Heart left ventricle (tissue), 16 donors: ENCODE measurements at places on chromosomes 11 and 22.

DNA sequence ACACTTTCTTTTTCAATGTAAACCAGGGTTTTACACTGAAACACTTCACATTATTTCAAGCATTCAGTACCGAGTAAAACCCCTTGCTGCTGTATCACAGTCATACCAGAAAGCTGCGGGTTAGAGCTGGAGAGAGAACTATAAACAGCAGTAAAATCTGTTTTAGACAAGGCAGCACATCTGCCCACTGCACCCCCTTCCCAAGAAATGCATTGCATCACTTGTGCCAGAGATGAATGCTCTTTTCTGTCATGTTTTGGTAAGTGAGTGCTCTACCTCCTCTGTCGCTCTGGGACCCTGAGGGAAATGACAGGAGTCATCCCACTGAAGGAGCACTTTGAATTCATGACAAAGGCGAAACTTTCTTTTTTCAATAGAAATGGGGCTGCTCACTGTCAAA is 107.2 kb downstream of the MAML2 start:
- DNase-seq, result no peak

DNA sequence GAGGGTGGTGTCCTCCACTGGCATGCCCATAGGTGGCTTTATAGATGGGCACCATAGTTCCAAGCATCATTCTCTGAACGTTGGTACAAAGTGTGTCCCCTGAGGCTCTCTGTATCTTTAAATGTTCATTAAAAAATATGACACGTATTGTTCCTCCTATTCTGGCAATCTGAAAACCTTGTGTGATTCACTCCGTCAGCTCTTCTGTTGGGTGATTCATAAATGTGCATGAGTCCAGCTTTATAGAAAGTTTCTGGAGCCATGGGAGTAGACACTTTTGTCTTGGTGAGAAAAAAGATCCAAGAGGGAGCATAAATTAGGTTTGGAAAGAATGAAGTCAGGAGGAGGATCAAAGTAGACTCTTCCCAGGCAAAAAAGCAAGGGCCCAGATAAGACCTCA is 728.8 kb downstream of the NELL1 start:
- DNase-seq, result no peak

- DNase-seq, result no peak
These were observed 6.3 kb upstream of the IZUMO1R start for GRCh38 chr11:94297985-94298576.

- DNase-seq, result no peak
These were observed 18.9 kb downstream of the PITPNB start for GRCh38 chr22:27900153-27900552.

DNA sequence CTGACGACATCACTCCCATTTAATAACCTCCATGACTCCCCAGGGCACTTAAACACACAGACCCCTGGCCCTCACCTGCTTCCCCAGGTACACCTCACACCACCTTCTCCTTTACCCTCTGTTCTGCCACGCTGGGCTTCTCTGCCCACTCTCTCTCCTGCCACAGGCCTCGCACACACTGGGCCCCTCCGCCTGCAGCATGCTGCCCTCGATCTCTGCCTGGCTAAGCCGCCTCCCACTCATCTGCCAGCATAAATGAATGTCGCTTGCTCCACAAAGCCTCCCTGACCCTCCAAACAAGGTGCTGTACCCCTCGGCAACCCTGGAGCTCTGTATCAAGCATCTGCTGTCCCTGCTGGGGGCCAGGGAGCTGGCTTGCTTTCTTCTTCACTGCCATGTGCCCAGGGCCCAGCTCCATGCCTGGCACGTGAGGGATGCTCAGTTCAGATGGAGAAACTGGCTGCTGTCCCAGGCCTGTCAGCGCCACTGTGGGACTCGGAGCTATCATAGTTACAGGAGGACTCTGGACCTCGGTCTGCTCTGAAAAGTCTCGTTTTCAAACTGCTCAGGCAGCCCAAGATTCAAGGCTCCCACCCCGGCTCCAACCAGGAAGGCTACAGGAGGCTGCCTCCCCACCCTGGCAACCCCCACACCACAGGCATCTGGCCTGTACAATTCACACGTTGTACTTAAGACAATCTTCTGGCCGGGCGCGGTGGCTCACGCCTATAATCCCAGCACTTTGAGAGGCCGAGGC is 11.9 kb downstream of the TTLL1 start:
- DNase-seq, result peak; percentile 57

GRCh38 chr11:77051511-77051910 is 15.3 kb upstream of the CAPN5 start:
- DNase-seq, result no peak

- DNase-seq, result no peak
These were observed 6.1 kb upstream of the WNT11 start for GRCh38 chr11:76212086-76213035.

DNA sequence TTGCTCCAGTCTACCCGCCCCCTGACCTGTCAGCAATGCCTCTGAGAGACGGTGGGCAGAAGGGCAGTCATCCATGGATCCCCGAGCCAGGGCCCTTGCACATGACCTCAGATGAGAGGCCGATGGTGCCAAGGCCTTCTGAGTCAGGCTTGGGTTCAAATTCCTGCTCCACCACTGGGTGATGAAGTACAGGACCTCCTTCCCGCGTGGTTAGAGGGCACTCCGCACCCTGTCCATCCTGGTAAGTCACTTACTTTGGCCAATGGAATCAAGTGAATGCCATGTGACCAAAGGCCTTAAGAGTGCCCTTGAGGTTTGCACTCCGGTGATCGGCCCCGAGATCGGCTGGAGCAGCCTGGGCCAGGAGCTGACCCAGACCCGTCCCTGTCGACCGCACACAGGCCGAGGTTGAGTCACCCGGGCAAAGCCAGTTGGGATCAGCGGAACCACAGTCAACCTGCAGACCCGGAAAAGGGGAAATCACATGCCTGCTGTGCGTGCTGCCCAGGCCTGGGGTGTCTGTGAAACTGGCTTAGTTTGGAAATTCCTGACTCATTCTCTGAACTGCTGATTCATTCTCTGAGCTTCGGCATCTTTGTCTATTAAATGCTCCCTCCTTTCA is 48.9 kb downstream of the RTL6 start:
- no peak for DNase-seq

DNA sequence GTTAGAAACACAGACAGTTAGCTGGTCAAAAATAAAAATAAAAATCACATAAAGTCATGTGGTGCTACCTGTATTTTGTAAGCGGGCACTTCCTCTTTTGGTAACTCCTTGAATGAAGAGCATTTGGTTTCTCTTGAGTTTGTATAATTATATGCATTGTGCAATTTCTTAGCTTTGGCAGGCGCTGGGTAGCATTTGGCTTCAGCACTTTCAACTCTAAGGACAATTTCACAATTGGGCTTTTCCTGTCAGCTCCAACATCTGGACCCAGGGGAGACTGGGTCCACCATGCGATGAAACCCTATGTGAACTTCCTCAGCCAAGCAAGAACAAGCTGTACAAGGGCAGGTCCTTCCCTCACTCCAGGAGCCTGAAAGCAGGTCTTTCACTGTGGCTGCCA is 169.1 kb downstream of the RRAS2 start:
- no peak for DNase-seq

- DNase-seq, result no peak
These were observed at the start of gene GSC2 for GRCh38 chr22:19149991-19150390. TSS of gene GSC2 (minus strand) at chr22:19150292. CDS start at chr22:19150283, 9 bp downstream.

- peak; percentile 70 for DNase-seq
These were observed 37.8 kb upstream of the CELSR1 start for GRCh38 chr22:46574993-46575910.

DNA sequence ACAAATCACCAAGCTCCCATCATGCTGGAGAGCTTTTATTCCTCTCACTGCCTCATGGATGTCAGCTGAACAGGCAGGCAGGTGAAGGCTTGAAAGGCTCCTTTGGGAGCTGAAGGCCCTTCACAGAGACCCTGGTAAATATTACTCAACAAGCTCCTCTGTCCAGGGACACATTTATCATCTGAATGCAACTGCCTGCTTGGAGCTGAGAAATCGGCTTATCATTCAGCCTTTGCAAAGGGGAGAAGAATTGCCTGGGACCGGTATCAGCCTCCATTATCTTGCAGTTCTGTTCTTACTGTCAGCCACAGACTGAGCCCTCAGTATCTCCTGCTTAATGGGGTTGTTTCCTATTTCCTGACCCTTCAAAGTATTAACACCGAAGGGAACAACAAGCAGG is 113.8 kb upstream of the PITPNB start:
- no peak for DNase-seq

DNA sequence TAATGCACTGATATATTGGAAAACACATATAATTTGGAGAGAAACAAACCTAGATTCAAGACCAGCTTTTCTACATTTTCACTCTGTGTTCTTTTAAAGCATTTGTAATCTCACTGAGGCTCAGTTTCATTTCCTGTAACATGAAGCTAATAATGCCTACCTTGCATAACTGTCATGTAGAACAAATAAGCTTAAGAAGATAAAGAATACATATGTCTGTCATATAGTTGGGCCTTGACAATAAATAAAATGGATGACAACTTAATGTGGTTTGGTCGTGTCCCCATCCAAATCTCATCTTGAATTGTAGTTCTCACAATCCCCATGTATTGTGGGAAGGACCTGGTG is 35.2 kb upstream of the FIBIN start:
- DNase-seq, result no peak

DNA sequence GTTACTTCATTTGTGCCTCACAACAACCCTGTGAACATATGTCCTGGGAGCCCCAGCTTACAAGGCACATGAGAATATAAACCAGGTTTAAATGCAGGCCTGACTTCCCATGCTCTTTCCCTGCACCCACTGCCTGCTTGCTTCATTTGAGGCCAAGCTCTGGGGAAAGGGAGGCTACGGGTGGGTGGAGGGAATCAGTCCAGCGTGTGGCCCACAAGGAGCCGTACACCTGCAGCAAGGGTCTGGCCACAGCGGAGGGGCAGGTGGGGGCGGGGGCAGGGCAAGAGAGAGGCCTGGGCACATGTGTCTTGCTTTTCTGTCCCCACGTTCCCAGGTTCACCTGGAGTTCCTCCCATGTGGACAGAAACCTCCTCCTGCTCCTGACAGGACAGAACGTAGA is 26.2 kb downstream of the FAM83F start:
- no peak for DNase-seq

GRCh38 chr11:65404638-65405339 is 17.8 kb upstream of the NEAT1 start:
- DNase-seq, result peak; percentile 77

DNA sequence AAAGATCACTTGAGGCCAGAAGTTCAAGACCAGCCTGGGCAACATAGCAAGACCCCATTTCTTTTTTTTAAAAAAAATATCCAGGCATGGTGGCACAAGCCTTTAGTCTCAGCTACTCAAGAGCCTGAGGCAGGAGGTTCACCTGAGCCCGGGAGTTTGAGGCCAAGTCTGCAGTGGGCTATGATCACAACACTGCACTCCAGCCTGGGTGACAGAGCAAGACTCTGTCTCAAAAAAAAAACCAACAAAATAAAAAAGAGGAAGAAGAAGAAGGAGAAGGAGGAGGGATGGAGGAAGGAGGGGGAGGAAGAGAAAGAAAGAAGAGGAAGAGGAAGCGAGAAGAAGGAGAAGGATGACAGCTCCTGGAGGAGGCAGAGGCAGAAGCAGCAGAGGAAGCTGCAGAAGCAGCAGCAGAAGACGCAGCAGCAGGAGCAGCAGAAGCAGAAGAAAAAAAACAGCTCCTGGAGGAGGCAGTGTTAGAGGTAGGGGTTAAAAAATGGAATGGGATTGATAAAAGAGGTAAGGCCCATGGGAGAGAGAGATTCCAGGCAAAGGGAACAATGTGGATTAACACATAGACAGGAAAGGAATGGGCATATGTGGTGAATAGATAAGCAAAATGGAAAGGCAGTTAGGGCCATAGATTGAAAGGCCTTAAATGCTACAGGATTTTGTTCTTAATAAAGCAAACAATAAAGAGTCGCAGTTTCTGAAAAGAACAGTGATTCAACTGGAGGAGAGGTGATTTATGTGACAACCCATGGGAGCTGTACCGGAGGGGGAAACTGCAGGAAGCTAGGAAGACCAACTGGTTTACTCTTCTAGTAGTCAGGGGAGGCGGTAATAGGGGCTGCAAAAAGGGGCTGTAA is 10.9 kb downstream of the PRCP start:
- peak; percentile 33 for DNase-seq

GRCh38 chr22:41939981-41940831 is 6.7 kb downstream of the CENPM start:
- no peak for DNase-seq

DNA sequence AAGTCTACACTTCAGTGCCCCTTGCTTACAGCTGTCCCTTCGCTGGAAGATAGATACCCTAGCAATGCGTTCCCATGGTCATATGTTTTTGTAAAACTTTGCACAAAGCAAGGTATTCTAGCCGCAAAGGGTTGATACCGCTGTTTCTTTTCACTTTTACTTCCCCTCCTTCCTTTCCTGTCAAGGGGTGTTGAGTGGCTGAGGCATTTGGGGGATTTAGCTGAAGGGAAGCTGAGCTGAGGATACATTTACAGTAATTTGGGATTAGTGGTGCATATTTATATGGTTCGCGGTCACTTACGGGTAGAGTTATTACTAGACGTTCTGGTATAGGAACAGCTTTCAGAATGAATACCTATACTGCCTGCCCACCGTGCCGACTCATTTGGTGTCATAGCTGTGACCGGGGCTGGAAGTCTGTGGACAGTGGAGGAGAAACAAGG is 86.9 kb upstream of the WNT11 start:
- DNase-seq, result no peak

DNA sequence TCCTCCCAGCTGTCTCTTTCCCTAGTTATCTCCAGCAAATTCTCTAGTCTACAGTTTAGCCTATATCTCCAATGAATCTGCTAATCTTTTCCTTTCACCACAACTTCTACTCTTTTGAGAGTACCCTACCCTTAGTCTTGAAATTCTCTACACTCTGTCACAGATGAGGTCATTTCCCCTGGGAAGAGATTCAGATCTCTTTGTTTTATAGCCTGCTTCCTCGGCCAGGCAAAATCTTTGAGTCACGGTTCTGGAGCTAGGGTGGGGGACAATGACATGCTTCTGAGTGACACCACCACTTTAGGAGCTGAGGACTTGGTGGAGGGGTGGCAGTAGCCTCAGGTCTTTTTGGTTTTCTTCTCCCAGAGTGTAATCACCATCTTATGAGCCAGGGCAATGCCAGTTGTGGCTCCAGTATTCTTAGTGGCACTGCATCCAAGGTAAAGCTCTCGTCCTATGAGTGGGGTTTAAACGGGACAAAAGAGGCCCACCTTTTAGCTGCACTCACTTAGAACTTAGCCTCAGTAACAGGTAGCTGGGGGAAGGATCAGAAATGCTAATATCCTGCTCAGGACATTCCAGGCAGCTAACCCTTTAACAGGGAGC is 98.5 kb upstream of the RRM1 start:
- DNase-seq, result no peak

GRCh38 chr11:103024086-103024485 is 67.9 kb downstream of the DCUN1D5 start:
- DNase-seq, result no peak

- no peak for DNase-seq
These were observed 12.2 kb upstream of the DCHS1 start for GRCh38 chr11:6667733-6668374.

- DNase-seq, result no peak
These were observed 112.6 kb downstream of the ARL14EP start for GRCh38 chr11:30435488-30435887.

DNA sequence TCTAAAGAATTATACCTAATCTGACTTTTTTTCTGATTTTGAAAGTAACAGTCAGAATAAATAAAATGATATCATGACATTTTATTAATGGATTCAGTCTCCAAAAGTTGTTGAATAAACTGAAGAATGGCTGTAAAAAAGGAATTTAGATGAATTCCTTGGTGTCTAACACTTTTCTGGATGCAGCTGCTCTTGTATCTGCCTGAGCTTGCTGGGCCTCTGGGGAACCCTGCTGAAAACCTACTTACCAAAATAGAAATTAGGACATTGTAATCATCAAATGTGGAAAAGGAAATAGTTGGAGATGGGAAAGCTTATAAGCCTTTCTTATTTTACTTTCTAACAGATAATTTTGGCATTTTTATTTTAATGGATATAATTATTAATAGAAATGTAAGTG is 315.7 kb upstream of the ANO5 start:
- no peak for DNase-seq
